ENCODE measurements at places on chromosomes 16 and 17.

DNA sequence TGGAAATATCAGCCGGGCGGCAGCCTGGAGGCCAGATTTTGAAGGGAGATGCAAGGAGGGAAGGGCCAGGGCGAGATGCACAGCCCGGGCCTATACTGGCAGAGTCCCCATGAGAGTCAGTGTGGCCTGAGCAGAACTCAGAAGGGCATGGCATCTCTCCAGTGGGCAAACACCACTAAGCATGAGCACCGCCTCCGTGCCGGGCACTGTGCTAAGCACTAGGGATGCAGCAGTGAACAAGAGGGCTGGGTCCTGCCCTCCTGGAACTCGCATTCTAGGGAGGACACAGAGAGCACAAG is 33.5 kb downstream of the TK2 start:
- H3K27me3 ChIP-seq: no peaks in the 10 kb centered on the region
- no peak for DNase-seq
- peaks cover 2% of the 10 kb centered on the region for H3K4me1 ChIP-seq
- no peaks in the 10 kb centered on the region for H3K36me3 ChIP-seq
- no peak overlapping the region for H3K27ac ChIP-seq

- no peaks in the 10 kb centered on the region for H3K27me3 ChIP-seq
- H3K4me1 ChIP-seq: no peaks in the 10 kb centered on the region
- H3K27ac ChIP-seq: no peak overlapping the region
- H3K4me3 ChIP-seq: no peak overlapping the region
- no peaks in the 10 kb centered on the region for H3K36me3 ChIP-seq
These were observed 270.7 kb downstream of the NTN1 start for GRCh38 chr17:9291912-9292560.

DNA sequence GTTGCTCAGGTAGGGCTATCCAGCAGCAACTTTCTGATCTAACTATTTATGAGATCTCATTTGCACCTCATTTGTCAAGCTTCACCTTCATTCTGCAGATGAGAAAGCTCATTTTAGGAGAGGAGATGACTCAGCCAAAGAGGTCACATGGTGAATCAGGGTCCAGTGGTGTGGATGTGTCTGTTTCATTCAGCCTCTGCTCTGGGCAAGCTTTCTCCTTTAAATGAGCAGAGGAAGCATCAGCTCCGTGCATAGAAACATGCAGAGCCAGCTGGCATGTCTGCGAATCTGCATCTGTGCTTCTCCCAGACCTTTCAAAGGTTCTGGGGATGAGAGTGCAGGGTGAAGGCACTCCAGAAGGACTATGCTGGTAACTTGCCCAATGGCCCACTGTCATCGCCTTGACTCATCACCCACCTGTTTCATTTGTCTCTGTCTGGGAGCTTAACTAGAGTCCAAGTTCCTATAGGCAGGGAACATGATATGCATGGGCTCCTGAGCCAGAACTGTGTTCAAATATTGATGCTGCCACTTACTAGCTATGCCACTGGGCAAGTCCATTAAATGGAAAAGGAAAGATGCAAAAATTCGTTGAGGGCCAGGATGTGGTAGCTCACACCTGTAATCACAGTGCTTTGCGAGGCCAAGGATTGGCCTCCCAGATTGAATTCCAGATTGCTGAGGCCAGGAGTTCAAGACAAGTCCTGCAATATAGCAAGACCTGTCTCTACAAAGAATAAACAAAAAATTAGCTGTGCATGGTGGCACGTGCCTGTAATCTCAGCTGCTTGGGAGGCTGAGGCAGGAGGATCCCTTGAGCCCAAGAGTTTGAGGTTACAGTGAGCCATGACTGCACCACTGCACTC is 67.1 kb upstream of the NLK start:
- DNase-seq: no peak
- H3K27ac ChIP-seq: no peak overlapping the region
- H3K4me1 ChIP-seq: no peaks in the 10 kb centered on the region
- H3K4me3 ChIP-seq: no peak overlapping the region
- no peaks in the 10 kb centered on the region for H3K36me3 ChIP-seq

DNA sequence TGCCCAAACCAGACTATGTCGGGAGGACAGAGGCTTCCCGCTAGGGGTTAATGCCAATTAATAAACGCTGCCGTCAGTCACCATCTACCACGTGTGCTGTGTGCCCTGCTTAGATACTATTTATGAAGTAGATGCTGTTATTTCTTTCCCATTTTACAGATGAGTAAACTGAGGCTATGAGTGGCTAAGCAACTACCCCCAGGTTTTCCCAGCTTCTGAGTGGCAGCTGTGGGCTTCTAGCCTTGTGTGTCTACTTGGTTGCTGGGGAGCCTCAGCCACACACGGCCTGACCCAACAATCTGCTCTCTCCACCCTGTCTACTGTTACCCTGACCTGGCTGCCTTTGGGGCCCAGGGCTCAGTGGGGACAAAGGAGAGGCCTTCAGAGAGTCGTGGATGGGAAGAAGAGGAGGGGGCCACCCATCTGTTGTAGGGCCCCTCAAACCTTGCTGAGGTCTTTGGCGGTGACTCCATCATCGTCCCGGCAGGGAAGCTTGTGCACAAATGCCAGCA is 7.1 kb downstream of the GIT1 start:
- no peak for DNase-seq
- H3K27ac ChIP-seq: no peak overlapping the region
- no peaks in the 10 kb centered on the region for H3K27me3 ChIP-seq
- H3K4me3 ChIP-seq: no peak overlapping the region
- no peaks in the 10 kb centered on the region for H3K36me3 ChIP-seq
- peaks cover 10% of the 10 kb centered on the region for H3K4me1 ChIP-seq

DNA sequence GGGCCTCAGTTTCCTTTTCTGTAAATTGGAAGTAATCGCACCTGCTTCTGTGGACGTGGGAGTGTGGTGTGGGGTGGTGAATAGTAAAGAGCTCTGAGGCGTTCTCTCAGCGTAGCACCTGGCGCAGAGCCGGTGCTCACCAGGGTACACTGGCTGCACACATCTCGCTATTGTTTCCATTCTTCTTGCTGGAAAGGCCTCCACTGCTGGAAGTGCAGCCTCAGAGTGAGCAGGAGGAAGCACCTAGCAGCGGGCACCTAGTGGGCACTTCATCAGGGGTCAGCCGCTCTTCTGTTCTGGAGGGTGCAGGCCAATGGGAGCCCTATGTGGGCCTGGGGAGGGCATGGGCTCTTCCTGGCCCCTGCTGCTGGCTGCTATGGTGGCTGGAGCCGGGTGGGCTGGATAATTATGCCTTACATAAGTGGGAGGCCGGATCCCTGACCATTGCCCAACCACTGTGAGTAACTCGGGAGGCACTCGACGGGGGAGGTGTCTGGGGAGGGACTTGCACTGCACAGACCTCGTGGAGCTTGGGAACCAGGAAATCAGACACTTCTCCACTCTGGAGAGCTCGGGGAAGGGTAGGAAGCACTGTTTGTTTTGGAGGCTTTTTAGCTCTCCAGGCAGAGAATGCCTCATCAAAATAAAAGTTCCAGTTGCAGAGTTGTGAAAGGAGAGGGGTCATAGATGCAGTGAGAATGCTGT is 1.7 kb downstream of the MAP2K3 start:
- peak; percentile 63 for DNase-seq
- peaks cover 6% of the 10 kb centered on the region for H3K4me1 ChIP-seq
- no peaks in the 10 kb centered on the region for H3K36me3 ChIP-seq
- no peaks in the 10 kb centered on the region for H3K27me3 ChIP-seq

DNA sequence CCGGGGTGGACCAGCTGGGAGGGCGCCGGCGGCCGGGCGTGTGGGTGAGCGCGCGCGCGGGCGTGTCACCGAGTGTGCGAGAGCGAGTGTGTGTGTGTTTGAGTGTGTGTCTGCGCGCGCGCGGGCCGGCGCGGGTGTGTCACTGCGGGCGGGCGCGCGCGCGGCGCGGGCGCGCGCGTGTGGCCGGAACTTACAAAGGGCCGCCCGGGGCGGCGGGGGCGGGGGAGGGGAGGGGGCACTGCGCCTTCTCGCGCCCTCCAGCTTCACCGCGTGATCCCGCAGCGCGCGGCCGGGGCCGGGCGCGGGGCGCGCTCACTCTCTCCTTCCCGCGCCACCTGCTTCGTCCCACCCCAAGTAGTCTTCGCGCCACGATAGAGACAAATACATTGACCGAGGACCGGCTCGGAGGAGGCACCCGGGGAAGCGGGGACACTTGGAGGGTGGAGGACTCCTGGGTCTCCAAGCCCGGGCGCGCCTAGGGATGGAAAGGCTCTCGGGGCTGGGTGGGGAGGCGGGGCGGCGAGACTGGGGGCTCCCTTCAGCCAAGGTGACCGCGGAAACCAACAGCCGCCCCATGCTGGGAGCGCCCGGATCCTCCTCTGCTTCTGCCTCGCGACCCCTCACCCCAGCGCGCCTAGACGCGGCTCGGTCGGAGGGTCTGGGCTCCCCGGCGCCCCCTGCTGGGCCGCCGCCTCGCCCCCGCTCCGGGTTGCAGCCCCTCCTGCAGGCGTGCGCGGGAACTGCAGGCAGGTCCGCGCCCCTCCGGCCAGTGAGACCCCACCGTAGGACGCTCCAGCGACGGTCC is at the start of gene SRCIN1:
Gene SRCIN1 (minus strand): TSS at position 112 of the 805 bp plus-strand sequence. CDS start 247 bp downstream, outside the sequence.
- H3K27ac ChIP-seq: no peak within 1 kb of the TSS
- peaks cover 3% of the 10 kb centered on the region for H3K27me3 ChIP-seq
- peak within 1 kb of the TSS; percentile 27 for H3K4me3 ChIP-seq
- DNase-seq: peak; percentile 75

DNA sequence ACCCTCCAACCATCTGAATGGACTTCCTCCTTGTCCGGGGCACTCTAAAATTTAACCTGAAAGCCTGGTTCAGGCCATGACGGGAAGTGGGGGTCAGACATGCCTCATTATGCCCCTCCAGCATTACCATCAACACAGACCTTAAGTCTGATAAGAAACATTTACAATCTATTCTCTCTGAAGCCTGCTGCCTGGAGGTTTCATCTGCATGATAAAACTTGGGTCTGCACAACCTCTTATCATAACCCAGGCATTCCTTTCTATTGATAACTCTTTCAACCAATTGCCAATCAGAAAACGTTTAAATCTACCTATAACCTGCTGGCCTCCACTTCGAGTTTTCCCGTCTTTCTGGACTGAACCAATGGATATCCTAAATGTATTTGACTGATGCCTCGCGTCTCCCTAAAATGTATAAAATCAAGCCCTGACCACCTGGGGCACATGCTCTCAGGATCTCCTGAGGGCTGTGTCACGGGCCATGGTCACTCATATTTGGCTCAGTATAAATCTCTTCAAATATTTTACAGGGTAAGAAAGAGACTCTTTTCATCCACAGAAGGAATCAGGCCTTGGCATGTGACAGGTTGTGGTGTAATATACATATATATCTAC is 45.6 kb downstream of the LYRM1 start:
- no peak overlapping the region for H3K4me3 ChIP-seq
- no peaks in the 10 kb centered on the region for H3K27me3 ChIP-seq
- H3K4me1 ChIP-seq: peaks cover 2% of the 10 kb centered on the region
- H3K27ac ChIP-seq: no peak overlapping the region

DNA sequence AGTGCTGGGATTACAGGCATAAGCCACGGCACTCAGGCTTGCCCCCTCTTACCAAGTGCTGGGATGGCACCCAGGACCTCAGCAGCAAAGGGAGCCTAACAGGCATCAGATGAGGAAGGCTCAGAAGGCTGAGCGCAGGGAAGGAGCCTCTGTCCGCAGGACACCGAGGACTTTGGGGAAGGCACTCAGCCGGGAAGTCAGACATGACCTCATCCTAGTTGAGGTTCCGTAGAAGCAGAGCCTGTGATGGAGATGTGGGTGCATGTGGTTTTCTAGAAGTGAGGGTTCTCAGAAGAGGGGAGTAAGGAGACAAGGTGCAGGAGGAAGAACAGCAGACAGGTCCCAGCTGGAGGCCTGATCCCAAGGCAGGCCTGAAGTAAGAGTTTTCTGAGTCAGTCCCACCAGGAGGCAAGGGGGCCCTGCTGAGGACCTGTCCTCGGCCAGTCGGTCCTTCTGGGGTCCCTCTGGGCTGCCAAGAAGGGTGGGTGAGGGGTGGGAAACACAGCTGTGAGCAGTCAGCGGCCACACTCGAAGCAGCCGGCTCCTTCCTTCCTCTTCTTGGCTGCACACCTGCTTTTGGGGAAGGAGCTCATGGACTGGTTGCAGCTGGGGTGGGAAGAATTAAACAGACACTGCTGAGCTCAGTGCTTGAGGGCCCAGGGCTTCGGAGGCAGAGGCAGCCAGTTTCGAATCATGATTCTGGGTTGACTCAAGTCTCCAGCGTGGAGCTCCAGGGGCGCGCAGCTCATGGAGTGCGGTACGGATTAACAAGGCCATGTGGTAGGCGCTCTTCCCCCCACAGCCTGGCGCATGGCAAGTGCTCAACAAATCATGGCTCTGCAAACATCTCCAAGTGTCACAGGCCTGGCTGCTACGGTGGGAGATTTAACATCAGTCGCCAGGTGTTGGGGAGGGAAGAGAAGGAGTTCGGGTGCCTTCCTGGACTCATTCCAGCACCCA is 38.9 kb upstream of the SNN start:
- no peak overlapping the region for H3K4me3 ChIP-seq
- no peak overlapping the region for H3K27ac ChIP-seq
- peak; percentile 33 for DNase-seq
- no peaks in the 10 kb centered on the region for H3K27me3 ChIP-seq
- H3K4me1 ChIP-seq: no peaks in the 10 kb centered on the region

- no peaks in the 10 kb centered on the region for H3K27me3 ChIP-seq
- no peak for DNase-seq
- H3K4me1 ChIP-seq: no peaks in the 10 kb centered on the region
- no peaks in the 10 kb centered on the region for H3K36me3 ChIP-seq
- H3K4me3 ChIP-seq: no peak overlapping the region
These were observed 14.1 kb downstream of the CD7 start for GRCh38 chr17:82302991-82303943.

DNA sequence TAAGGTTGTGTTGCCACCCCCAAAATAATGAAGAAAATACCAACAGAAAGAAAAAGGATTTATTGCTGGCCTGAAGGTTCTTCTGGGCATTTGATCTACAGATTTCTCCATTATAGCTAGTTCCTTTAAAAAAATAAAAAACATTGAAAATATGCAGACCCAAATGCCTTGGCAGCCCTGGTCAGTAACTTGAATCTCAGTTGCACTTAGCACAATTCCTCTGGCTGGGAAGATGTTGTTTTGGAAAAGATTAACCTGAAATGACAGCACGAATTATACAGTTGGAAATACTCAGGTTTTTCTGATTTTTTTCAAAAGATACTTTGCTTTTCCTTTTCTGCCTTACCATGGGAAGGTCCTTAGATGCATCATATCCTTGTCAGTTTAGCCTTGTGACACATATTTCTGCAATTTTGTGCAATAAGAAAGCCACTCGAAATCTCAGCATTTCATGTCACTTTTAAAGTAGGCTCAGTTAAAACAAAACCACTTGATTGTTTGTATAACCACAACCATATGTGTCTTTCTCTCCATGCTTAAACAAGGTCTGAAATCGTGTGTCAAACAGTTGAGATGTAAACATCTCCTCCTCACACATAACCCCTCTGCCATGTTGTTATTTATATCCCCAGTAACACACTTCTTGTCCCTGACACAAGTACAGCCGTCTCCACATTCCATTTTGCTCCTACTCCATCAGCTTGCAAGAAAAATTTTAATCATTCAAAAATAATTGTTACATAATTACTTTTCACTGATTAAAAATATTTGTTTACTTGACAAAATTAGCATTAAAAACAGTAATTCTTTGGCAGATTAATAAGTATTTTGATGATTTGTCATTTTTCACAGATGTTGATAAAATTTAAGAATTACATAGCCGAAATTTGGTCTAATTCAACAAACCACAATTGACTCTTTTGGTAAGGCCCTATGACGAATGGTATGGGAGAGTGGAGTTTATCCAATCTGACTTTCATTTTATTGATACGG is 61.1 kb downstream of the SIAH1 start:
- H3K4me1 ChIP-seq: no peaks in the 10 kb centered on the region
- no peaks in the 10 kb centered on the region for H3K27me3 ChIP-seq
- DNase-seq: no peak
- peaks cover 2% of the 10 kb centered on the region for H3K36me3 ChIP-seq

- H3K27ac ChIP-seq: no peak overlapping the region
- H3K27me3 ChIP-seq: peaks cover 8% of the 10 kb centered on the region
- no peak overlapping the region for H3K4me3 ChIP-seq
These were observed 6.6 kb downstream of the TMEM114 start for GRCh38 chr16:8583732-8584131.
